ENCODE measurements at places on chromosomes 3 and 15.

- no peak for DNase-seq
Observed at GRCh38 chr3:28751864-28752263, 403.2 kb upstream of the AZI2 start.

DNA sequence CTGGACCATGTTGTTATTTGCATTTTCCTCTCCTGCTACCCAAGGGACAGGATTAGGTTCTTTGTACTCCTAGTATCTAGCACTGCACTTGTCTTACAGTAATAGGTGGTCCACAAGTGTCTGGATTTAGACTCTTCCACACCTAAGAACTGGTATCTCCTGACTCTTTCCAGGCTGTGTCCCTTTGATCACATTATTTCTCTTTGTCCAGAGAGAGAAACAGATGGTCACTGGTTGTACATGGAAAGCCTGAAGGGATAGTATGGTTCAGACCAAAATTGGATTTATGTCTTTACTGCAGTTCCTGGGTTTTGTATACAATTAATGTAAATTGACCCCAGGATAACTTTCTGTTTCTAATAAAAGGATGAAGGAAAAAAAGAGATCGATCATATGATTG lies 64.0 kb downstream of the PDE8A start:
- no peak for DNase-seq

DNA sequence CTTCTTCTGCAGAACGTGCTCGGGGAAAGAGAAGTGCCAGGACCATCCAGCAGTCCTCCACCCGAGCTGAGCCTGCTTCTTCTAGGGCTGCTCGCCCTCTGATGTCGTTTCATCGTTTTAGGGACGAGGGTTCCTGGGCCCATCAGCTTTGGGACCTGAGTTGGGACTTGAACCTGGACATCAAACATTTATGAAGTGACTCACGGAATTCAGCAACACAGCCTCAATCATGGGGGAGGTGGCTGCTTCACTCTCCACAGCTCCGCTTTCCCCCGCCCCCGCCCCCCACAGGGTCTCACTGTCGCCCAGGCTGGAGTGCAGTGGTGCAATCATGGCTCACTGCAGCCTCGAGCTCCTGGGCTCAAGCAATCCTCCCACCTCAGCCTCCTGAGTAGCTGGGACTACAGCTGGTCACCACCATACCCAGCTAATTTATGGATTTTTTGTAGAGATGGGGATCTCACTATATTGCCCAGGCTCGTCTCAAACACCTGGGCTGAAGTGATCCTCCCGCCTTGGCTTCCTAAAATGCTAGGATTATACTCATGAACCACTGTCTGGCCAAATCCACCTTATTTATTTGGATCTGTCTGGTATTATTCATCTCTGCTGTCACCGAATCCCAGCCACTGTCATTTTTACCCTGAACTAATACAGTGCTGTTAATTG lies 725 bp upstream of the SCAMP2 start:
- DNase-seq, result no peak

GRCh38 chr15:66703540-66703941 lies 1.5 kb downstream of the SMAD6 start:
- DNase-seq, result no peak

- DNase-seq, result no peak
Observed at GRCh38 chr15:91890614-91891013, 37.1 kb downstream of the SLCO3A1 start.

DNA sequence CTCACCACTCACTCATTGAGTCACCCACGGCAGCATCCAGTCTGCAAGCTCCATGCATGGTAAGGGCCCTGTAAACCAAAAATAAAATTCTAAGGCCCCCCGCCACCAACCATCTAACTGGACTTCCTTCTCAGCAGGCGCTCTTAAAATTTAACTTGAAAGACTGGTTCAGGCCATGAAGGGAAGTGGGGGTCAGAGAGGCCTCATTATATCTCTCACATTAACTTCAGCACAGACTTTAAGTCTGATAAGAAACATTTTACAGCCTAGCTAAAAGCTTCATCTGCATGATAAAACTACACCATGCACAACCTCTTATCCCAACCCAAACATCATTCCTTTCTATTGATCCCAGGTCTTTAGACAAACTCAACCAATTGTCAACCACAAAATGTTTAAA lies 38.5 kb downstream of the FBLN2 start:
- DNase-seq, result no peak

DNA sequence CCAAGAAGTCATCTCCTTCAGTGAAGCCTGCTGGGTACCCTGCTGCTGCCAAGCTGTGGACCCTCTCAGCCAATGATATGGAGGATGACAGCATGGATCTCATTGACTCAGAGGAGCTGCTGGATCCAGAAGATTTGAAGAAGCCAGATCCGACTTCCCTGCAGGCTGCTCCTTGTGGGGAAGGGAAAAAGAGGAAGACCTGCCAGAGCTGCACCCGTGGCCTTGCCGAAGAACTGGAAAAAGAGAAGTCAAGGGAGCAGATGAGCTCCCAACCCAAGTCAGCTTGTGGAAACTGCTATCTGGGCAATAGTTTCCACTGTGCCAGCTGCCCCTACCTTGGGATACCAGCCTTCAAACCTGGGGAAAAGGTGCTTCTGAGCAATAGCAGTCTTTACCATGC lies 13.7 kb upstream of the ANP32A start:
- no peak for DNase-seq

GRCh38 chr3:69770219-69770618 lies 31.0 kb downstream of the MITF start:
- no peak for DNase-seq

DNA sequence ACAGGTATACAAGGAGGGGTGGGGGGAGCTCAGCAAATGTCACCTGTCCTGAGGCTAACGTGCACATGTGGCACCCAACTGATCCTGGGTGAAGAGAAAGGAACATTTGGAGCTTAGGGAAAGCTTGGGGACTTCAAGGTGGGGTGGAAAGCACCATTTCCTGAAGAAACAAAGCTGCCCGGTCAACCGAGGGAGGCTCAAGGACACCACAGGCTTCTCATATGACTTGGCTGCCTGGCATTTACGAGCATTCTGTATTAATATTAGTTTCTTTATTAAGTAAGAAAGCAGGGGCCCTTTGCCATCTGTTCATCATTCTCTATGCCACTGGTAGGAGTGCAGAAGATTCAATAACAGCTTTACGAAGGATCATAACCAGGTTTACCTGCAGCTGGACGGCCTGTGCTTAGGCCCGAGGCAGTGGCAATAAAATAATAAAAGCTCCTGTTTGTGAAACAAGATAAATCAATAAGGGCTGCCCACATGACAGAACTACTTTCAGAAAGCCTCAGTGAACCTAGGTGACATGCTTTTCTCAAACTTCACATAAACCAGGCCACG lies 54.0 kb downstream of the ETV5 start:
- no peak for DNase-seq

DNA sequence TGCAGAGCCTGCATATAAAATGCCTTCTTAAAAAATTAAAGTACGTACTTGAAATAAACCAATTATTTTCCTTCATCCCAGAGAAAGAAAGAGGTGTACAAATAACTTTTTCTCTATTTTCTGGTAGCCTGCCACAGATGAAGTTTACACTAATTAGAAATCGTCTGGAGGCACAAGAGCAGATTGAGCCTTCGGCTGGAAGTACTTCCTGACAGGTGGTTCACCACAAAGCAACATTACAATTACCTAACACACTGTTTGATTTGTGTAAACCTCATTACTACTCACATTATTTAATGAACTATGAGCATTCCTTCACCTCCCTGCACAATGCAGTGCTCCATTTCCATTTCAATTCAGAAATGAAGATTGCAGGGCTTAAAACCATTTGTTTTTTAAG lies 856.1 kb downstream of the SI start:
- no peak for DNase-seq

GRCh38 chr3:172313671-172314070 lies 134.6 kb downstream of the GHSR start:
- no peak for DNase-seq

DNA sequence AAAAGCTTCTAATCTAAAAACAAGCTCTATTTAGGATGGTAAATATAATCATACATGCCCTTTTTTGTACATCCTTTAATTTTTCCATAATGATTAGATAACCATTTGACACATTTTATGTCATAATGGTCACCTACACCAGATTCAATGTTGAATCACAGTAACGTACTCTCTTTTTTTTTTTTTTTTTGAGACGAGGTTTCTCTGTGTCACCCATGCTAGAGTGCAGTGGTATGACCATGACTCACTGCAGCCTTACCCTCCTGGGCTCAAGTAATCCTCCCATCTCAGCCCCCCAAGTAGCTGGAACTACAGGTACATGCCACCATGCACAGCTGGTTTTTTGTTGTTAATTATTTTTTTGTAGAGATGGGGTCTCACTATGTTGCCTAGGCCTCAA lies 49.2 kb downstream of the PROS1 start:
- DNase-seq, result no peak

DNA sequence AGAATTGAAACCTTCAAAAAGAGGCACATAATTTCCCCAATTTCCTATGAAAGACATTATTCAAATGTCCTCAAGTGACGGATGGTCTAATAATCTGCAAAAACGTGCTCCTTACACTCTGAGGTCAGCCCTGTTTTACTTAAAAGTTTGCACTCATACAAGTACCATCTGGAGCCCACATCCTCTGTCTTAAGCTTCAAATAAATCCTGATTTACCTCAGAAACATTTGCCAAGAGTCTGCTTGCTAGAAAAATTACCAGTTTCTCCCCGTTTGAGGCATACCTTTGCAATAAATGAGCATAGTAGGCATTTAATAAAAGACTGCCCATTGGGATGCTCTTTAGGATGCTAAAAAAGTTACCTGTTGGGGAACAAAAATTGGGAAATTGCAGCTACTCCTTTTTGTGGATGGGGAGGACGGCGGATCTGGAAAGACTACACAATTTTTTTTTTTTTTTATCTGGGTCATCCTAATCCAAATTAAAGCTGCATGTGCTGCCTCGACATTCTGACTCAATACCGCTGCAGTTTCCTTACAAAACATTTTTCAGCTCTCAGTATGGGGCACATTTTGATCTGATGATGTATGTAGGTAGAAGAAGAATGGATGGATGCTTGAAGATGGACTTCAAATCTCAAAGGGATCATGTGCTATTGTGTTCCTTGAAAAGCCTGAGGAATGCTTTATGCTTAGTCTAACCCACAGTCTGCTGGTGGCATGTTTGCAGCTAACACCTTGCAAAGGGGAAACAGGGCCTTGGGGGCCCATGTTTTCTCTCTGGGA lies 233.7 kb upstream of the ADAMTS9 start:
- no peak for DNase-seq

Measured in NCI-H1436 (cell line).